Activated T-cell treated with anti-CD3 and anti-CD28 coated beads, Interleukin-2, amount 50 U/mL, for 4 hours (primary cell): ENCODE measurements at places on chromosomes 13 and 19.

DNA sequence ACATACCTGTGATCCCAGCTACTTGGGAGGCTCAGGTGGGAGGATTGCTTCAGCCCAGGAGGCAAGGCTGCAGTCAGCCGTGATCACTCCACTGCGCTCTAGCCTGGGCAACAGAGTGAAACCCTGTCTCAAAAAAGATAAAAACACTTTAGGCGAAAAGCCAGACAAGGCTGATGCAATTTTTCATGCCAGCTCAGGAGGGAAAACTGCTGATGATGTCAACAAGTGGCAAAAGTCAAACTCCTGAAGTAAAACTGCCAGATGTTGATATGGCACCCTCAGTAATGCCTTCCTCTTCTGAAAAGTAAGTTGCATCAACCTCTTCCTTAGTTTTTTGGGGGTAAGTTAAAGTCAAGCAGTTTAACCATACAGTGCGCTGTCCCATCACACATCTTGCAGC, 15.6 kb downstream of the ZNF599 start:
- no peak for DNase-seq

DNA sequence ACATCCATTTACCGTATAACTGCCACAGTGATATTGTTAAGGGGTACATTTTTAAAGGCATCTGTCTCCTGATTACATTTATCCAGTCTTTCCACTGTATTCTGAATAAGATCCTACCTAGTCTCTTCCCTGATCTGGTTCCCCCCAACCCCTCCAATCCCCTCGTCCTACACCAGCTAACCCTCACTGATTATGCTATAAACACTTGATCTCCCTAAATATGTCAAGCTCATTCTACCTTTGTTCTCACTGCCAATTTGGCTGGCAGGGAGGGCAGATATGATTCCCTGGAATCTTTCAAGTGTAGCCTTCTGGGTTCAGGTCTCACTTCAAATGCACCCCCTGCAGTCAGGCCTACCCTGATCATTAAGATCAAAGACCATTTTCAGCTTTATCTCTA, 1379.8 kb upstream of the MIR17HG start:
- no peak for DNase-seq

DNA sequence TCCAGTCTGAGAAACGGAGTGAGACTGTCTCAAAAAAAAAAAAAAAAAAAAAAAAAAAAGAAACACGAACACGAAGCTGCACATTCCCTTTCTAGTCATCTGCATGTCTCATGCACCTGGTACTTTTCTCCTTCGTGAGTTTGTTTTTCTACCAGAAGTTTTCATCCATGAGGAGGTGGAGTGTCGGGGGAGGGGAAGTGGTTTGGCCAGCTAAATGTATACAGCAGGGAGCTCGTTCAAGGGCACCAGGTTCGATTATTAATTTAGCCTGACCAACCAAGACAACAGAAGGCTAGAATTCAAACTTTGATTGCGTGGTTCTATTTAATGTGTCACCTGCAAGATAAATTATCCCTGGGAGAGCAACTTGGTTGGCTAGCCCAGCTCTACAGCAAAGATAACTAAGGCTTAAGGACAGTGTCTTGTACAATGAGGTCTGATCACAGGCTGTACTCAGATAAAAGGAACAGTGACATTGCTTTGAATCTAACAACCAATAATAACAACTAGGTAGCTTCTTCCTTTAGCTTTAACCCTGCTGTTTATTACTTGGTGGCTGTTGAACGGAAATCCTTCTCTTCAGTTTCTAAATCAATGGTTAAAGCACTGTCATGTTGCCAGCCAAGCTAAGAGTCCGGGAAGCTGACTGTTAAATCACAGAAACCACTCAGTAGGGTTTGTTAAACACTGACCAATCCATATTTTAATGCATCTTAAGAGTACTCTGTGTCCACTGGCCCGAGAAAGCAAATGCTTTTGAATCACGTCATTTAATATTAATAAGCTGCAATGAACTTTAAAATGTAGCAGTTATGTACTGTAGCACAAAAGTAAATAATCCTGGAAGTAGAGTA, 98.4 kb upstream of the STARD13 start:
- DNase-seq, result no peak

DNA sequence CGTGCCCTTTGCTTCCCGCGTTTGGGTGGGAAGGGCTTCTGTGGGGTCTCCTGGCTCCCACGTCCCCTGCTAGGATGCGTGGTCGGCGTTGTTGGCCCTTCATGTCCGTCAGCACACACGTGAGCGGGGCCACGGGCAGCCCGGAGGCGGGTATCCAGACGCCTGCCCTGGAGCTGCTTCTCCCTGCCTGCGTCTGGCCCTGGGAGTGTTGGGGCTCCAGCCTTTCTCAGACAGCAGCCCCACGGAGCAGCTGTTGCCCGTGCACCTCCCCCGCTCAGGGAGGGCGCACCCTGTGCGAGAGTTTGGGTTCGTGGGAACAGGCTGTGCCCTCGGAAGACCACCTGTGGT, 14.5 kb downstream of the DAZAP1 start:
- DNase-seq, result no peak

- no peak for DNase-seq
Measured at GRCh38 chr13:95858286-95859075, 181.5 kb downstream of the DNAJC3 start.

DNA sequence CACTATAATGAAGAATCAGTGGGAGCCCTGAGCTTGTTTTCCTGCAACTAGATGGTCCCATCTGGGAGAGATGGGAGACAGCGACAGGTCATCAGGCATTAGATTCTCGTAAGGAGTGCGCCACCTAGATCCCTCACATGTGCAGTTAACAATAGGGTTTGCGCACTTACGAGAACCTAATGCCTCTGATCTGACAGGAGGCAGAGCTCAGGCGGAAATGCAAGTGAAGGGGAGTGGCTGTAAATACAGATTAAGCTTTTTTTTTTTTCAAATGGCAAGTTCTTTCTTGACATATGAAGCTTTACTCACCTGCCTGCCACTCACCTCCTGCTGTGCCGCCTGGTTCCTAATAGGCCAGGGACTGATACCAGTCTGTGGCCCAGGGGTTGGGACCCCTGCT, 14.4 kb downstream of the CDC16 start:
- DNase-seq, result no peak

GRCh38 chr13:113630296-113630695, 27.7 kb downstream of the ATP4B start:
- no peak for DNase-seq
